HS-27A (cell line): ENCODE measurements at places on chromosomes 3 and 15.

DNA sequence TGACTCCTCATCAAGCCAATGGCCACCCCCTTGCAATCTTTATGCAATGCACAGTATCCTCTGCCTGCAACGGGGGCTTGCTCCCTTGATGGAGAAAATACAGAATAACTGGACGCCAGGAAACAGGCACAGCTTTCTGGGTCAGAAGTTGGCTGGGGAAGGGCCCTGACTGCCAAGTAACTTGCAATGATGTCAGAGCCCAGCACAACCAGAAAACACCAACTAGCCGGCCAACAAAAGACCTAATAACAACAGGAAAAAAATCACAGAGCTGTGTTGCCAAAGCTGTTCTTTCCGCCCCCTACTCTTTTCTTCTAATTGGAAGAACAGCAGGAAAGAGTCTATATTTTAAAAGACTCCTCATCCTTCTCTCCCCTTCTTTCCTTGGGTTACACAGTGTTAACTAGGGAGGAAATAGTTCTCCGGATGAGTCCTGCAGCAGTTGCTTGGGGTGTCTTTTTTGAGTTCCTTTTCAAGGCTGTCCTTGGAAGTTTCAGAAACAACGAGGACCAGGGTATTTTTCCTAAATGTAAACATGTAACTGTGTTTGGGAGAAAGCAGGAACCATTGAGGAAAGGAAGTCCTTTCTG lies 1.4 kb upstream of the SEMA6D start:
- no peak for DNase-seq

DNA sequence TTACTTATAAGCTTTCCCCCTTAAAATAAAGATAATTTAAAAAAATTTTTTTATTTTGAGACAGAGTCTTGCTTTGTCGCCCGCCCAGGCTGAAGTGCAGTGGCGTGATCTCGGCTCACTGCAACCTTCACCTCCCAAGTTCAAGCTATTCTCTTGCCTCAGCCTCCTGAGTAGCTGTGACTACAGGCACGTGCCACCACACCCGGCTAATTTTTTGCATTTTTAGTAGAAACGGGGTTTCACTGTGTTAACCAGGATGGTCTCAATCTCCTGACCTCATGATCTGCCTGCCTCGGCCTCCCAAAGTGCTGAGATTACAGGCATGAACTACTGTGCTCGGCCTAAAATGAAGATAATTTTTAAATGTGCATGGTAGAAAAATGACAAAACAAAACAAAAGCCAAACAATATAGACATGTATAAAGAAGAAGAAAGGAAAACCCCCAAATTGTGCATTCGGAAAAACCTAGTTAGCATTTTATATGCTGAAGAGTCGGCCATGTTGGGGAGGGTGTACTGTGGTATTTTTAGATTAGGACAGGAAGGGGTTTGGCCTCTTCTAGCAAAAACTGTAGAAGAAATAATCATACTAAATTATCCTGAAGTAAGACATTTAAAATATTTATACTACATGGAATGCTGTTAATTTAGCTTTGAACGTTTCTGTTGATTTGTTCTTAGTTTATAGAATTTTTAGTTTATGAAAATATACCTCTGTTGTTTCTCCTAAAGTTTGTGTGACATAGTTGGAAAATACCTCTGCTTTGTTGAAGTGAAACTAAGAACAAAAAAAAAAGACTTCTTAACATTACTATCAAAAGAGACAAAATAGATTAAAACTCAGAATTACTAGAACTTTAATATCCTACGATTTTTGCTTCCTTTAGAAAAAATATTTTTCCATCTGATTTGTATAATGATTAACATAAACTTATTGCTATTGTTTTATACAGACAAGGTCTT lies 7.4 kb downstream of the APPL1 start:
- DNase-seq: no peak

- DNase-seq: no peak
Measured at GRCh38 chr3:60703956-60704736, 547.1 kb downstream of the FHIT start.

GRCh38 chr3:128800241-128801187 lies 74.5 kb downstream of the RAB7A start:
- no peak for DNase-seq

DNA sequence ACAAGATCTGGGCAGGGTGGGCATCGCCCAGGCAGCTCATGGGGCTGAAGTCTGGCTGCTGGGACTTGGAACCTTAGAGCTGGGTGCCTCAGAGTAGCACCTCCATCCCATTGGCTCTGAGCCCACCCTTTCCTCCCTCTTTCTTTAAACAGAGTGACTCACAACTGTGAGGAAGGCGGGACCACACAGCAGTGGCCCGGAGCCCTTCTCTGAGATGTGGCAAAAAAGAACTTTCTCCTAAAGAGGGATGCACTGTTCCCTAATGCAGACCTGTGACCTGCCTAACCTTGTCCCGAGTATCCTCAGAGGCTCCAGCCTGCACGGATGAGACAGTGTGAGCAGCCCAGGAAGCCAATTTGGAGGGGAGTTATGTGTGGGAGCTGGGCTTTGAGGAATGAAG lies 23.6 kb downstream of the PRR20G start:
- no peak for DNase-seq

DNA sequence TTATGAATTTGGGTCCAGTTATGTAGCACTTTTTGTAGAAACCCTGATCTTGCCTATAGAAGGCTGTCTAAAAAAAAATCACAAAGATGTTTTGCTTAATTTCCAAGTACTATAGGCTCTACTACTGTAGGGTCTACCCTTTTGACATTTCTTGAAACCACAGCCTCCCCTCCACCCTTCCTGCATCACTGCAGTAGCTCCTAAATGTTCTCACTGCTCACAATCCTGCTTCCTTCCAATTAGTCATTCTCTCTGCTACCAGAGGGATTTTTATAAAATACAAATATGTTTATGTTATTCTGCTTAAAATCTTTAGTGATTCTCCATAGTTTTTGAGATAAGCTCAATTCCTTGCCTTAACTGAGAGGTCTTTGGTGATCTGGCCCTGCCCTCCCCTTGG lies 114.0 kb downstream of the CYP19A1 start:
- DNase-seq: no peak

GRCh38 chr3:143603774-143604173 lies 244.5 kb downstream of the SLC9A9 start:
- no peak for DNase-seq

DNA sequence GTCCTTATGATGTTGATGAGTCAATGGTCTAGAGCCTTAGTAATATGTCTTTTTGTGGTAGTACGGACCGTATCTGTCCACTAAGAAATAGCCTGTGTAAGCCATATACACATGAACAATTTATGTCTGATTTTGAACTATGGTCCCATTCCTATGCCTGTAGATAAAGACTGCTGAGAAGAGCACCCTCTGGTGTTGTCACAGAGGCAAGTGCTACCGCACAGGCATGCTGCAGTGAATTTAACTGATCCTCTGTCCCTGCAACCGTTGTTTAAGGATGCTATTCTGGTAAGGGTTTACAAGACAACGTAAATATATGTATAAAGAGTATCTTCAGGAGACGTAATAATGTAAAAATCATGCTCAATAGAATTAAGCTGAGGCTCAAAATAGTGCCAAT lies 170.7 kb downstream of the UBE3A start:
- no peak for DNase-seq

- no peak for DNase-seq
Measured at GRCh38 chr3:10602769-10603768, 97.7 kb upstream of the ATP2B2 start.

- no peak for DNase-seq
Measured at GRCh38 chr3:184836090-184836822, 24.3 kb downstream of the VPS8 start.

DNA sequence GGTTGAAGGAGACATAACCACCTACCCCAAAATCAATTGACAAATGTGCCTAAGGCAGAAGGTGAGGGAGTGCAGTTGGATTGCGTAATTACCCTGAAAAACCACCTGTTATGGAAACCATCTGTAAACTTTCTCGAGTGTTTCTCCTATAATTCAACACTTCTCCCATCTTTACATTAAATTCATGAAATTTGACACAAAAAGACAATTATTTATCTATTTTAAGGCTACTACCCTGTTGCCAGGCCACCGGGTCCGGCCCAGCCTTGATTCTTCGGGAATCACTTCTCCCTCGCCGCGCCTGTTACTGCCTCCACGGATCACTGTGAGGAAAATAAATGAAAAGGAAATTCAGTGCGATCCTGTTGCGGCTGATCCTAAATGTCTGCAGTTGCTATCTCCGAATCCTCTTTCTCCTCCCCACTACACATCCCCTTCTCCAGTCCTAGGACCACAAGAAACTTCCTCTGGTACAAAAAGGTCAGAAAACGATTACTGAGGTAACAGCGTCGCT lies 646 bp downstream of the IQCB1 start:
- no peak for DNase-seq

- no peak for DNase-seq
Measured at GRCh38 chr3:39126532-39127071, 19.1 kb downstream of the TTC21A start.

- DNase-seq: peak; percentile 76
Measured at GRCh38 chr3:192899540-192899982, 18.1 kb downstream of the MB21D2 start.
